ENCODE measurements at places on chromosomes 16 and 17. TPM values are rescaled to one million over a fixed set of nuclear protein-coding genes. Genes with fewer than 3 reads are reported as not detected.
A peak's percentile ranks its signal among the peaks of the same experiment; 100 is the strongest.

- no peak for DNase-seq
Measured at GRCh38 chr17:9209347-9209746, 188.0 kb downstream of the NTN1 start.

The FAM20A gene
- total RNA-seq = 0.86 TPM

DNA sequence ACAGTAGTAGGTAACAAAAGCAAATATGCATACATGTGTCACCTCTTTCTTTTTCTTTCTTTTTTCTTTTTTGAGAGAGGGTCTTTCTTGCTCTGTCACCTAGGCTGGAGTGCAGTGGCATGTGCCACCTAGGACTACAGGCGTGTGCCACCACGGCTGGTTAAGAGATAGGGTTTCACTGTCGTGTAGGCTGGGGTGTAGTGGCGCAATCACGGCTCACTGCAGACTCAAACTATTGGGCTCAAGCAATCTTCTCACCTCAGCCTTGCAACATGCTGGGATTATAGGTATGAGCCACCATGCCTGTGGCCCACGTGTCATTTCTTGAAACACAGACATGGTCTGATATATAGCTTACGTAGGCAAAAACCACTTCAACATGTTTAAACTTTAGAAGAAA is 397.7 kb upstream of the PMFBP1 start:
- no peak for DNase-seq

The TBC1D3D gene
- not detected for total RNA-seq

GRCh38 chr17:21390294-21390693 is 14.1 kb downstream of the KCNJ12 start:
- DNase-seq = no peak

The SNF8 gene
- 135 TPM for total RNA-seq

GRCh38 chr16:89313583-89313982 is 96.1 kb downstream of the ZNF778 start:
- DNase-seq = no peak

DNA sequence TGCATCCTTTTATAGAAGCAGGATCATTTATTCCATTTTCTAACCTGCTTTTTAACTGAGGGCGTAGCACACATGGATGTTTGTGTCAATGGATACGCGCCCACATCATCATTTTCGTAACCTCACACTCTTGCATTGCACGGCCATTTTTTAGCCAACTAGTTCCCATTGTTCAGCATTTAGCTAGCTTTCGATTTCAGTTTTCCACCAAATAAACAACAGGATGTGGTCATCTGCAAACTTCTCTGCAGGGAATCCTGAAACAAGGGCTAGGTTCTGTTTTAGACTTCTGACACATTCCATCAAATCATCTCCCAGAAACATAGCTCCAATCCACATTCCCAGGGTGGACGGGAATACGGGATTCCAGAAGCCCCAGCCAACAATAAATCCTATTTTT is 6.4 kb downstream of the CYB561 start:
- DNase-seq = no peak

The C17orf100 gene
- total RNA-seq = 1.9 TPM

GRCh38 chr17:80984749-80985148 is 6.9 kb upstream of the CHMP6 start:
- peak; percentile 63 for DNase-seq

DNA sequence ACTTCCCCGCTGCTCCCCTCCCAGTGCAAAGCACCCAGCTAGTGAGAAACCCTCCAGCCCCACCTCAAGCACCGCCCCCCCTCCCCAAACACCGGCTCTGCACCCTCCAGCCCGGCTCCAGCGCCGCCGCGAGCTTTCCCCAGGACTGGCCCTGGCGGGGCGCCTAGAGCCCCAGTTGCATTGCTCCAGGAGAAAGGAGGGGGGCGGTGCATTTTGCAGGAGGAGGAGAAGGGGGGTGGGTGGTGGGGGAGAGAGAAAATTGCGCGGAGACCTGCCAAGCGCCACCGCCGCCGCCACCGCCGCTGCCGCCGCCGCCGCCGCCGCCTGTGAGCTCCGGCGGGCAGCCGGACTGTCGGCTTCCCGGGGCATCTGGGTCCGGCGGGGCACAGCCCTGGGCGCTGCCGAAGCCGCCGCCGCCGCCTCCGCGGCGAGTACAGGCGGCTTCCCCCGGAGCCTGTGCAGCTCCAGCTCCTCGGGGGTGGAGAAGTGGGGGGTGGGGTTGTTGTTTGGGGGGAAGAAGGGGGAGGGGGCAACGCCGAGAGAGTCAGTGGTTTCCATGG is 333 bp upstream of the NOG start:
- DNase-seq = peak; percentile 83

The HIRIP3 gene
- 10.9 TPM for total RNA-seq

DNA sequence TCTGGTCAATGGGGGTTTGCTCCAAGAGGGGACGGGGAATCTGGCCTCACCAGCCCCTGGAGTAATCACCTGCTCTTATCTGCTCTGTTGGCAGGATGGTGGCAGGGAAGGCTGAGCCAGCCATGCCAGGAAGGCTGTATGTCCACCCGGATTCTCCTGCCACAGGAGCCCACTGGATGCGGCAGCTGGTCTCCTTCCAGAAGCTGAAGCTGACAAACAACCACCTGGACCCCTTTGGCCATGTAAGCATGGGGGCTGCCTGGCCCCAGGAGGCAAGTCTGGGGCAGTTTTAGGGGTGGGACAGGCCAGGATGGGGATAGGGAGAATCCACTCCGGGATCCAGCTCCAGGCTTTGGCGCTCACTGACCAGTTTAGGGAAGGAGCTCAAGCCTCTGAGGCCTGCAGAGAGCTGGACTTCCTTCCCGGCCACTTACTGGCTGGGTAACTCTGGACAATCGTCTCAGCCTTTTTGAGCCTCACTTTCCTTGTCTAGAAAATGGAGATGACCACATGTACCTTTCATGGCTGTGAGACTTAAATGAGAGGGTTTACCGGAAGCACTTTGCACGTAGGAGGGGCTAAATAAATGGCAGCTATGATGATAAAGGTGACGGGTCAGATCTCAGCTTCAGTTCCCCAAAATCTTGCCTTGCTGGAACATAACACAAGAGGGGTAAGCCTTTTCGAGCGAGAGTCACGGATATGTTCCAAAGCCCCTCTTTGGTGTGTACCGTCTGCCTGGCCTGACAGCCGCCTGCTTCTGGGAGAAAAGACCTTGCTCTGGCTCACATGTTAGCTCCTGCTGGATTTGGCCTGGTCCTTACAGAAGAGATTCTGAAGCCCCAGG is 15.4 kb downstream of the TBX4 start:
- DNase-seq = peak; percentile 61

DNA sequence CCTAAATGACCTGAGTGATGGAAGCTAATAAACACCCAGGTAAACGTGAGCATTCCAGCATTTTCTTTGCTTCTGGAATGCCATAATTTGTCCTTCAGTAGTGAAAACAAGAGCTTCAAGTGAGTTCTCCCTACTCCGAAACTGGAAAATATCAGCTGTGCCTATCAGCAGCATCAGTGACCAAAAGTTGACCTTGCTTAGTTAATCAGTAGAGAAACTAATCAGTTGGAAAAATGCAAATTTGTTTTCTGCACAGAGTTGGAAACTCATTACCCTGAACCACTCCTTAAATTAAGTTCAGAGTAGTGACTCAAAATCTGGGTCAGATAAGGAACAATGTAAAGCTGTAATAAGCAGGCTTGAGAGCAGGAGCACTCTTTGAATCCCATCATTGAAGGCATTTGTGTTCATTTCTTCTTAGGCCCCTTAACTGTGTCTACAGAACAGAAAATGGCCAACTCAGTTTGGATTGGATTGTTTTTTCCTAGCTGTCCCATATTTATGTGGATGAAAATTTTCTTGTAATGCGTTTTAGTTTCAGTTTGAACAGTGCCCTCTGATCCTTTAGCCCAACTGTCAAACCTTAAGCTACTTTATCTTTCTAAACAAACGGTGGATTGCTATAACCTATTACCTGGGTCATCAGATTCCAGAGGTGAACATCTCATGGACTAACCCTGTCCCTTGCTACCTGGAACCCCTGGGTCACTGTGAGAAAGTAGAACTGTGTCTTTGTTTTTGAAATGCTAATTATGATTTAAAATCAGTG is 290.4 kb downstream of the TOX3 start:
- DNase-seq = no peak

- DNase-seq = no peak
Measured at GRCh38 chr16:57645691-57646387, 17.4 kb downstream of the ADGRG1 start.

DNA sequence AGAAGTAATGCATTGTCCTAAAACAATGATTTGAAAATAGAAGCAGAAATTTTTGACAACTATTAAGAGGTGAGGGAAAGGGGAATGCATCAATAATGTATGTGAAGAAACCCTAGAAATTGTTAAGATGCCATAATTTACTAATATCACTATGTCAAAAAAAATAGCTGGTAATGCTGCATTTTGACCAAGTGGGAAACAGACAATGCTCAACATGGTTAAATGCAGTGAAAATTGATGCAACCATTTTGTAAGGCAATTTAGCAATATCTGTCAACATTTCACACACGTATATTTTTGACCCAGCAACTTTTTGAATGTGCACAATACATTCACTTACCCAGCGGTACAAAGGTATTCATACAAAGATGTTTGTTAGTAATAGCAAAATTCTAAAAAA is 381.6 kb downstream of the CDH11 start:
- no peak for DNase-seq

The RNU2-1 gene
- total RNA-seq = not detected

The CSH1 gene
- total RNA-seq = not detected

The LITAFD gene
- total RNA-seq = not detected

The PLA2G10 gene
- total RNA-seq = not detected

DNA sequence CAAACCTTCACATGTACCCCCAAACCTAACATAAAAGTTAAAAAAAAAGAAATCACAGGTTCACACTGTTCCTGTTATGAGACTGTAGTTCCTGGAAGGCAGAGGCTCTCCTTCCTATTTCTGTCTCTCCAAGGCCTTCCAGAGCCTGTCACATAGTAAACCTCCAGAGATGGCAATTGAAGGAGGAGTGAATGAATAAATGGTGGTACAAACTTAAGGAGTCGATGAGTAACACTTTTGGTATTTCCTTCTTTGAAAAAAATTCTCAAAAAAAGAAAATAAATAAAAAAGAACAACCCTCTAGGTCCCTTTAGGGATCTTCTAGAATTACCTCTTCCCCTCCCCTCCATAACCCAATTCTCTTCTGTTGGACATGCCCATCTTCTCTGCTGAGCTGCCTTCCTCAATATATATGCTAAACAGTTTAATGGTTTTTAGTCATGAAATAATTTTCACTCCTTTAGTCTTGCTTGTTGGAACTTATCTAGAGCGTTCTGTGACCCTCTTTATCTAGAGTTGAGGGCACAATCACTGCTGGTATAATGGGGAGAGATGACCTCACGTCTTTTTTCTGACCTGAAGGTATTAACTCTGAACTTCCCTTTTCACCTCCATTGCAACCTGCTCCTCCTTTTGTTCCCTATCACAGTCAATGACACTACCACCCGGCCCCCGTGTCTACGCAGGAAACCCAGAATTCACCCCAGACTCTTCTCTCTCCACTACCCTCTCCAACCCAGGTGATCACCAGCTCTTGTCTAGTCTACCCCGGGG is 1.7 kb upstream of the TAF15 start:
- DNase-seq = no peak

DNA sequence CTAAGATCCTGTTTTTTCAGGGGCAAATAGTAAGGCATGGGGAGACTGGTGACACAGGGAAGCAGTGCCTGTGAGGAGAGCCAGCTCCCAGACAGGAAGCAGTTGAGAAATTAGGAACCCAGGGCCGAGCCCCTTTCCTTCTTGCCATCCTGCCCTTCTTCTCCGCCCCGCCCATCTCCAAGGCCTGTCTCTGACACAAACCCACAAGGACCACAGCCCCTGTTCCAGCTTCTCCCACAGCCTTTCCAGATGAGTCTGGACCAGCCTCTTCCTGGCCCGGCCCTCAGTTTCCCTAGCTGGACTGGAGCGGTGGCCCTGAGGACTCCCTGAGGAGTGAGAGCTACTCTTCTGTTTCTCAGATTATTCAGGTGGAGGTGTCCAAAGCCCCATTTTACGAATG is 9.9 kb downstream of the CCDC102A start:
- no peak for DNase-seq

GRCh38 chr16:11627822-11628457 is 40.3 kb upstream of the SNN start:
- DNase-seq = no peak

The MEFV gene
- not detected for total RNA-seq

- no peak for DNase-seq
Measured at GRCh38 chr16:89795676-89796075, 20.8 kb downstream of the FANCA start.

The TP53TG3D gene
- 2.8 TPM for total RNA-seq

DNA sequence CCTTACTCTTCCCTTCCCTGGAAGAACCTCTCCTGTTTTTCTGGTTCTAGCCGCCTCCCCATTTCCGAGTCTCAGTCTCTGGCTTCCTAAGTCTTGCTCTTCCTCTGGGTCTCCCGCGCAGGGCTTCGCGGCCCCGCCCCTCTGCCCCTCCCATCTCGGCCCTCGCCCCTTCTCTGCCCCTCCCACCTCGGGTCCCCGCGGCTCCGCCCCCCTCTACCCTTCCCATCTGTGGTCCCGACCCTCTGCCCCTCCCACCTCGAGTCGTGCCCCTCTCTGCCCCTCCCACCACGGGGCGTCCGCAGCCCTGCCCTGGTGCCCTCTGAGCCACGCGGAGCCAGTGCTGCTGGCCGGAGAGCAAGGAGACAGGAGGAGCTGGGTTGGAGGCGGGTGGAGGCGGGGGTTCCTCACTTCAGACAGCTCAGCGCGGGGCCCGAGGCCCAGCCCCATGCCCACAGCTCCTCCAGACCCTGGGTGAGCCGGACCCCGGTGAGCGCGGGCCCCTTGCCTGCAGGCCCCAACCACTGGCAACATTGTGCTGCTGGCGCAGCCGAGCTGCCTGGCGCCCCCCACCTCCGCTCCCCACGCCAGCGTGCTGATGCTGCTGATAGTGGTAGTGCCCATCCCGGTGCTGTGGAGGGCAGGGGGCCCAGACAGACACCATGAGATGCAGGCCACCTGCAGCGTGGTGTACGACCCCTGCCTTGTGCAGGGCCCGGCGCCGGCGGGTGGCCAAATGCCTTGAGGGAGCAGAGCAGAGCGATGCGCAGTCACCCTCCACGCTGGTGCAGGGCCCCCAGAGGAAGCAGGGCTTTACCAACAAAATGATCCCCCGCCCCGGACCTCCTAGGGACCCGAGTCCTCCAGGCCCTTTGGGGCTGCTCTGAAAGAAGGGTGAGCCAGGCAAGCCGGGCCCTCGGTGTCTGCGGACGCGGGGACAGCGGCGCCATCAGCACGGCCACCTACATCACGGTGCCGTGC is 2115.3 kb downstream of the TP53TG3F start:
- DNase-seq = no peak
